ENCODE measurements at places on chromosomes 5 and 9.

GRCh38 chr9:138063785-138064184 lies 186.2 kb downstream of the CACNA1B start:
- no peak for DNase-seq

- no peak for DNase-seq
Observed at GRCh38 chr5:78666041-78666444, 17.5 kb upstream of the LHFPL2 start.

DNA sequence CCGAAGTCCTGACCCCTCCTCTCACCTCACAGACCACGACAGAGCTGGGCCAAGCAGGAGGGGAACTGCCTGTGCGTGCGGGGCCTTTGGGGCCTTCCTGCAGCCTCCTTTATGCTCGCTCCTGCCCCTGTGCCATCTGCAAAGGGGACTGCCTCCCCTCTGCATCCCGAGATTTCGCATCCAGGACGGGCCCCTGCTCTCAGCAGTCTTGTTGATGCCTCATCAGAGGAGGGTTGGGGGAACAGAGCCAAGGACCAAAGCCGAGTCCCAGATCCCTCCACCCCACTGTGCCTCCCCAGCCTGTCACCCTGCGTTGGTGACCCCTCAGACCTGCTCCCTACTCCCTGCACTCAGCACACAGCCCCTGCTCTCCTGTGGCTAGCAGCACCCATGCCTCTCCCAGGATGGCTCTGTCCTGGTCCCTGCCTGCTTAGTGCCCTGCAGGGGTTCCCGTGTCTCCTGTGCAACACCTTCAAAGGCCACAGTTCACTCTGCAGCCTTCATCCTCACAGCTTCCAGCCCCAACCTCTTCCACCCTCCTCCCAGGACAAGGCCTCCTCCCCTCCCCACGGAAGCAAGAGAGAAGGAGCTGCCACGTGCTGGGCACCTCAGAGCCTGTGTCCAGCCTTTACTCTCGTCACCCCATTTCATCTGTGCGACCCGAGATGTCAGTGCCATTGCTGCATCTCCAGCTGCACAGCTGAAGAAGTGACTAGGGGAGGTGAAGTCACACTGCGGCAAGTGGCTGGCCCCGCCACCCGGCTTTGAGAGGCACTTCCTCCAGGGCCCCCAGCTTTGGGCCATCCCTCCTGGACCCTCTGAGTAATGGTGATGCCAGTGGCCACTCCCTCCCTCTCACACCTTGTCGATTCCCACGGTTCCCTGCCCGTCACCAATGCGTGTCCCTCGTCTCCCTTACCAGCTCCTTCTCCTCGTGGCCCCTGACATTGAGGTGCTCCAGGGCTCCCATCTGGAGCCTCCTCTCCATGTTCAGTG lies 62.6 kb upstream of the LRRTM2 start:
- DNase-seq = no peak

GRCh38 chr5:115892021-115892420 lies 50.3 kb downstream of the AP3S1 start:
- no peak for DNase-seq

All from M059J (cell line).